ENCODE measurements at places on chromosomes 5 and 9.

DNA sequence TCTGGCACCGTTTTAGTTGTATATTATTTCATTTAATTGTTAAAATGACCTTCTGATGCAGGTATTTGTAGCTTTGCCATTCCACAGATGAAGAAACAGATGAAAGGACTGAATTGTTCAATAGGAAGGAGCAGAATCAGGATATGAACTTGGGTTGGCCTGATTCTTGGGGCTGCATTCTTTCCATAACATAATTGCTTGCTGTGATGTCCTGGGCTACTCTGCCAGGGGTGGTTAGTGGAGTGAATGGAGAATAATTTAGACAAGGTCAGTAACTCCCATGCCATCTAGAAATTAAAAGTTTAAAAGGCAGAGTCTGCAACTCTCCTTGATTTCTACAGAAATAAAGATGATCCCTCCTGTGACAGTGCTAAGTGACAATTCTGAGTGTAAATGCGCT, 15.9 kb downstream of the TLR4 start:
- DNase-seq, result no peak

DNA sequence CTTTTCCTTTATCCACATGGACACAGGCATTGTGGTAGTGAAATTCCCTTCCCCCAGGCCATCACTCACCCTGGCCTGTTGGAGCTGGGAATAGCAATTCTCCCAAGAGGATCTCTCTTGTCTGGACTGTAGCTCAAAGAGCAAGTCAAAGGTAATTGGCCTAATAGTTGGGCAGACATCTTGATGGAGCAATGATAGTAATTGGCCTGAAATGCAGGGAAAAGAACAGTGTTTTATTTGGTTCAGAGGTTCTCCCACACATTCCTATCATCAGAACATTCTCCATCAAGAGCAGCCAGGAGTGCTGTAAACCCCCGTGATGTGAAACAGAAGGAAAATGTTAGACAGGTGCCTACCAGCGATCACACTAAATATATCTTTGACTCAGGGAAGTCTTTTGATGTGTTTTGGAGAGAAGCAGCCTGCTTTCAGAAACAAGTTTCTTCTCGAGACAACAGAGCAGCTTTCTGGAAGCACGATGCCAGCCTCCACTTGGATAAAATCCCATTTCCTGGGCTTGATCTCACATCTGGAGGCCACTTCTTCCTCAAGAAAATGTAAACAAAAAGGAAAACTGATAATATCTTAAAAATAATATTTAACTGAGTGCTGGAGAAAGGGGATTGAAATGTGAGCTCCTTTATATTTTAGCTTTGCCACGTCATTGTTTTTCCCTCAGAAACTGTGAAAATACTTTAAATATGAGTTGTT, 198.1 kb upstream of the WWC1 start:
- DNase-seq, result no peak

DNA sequence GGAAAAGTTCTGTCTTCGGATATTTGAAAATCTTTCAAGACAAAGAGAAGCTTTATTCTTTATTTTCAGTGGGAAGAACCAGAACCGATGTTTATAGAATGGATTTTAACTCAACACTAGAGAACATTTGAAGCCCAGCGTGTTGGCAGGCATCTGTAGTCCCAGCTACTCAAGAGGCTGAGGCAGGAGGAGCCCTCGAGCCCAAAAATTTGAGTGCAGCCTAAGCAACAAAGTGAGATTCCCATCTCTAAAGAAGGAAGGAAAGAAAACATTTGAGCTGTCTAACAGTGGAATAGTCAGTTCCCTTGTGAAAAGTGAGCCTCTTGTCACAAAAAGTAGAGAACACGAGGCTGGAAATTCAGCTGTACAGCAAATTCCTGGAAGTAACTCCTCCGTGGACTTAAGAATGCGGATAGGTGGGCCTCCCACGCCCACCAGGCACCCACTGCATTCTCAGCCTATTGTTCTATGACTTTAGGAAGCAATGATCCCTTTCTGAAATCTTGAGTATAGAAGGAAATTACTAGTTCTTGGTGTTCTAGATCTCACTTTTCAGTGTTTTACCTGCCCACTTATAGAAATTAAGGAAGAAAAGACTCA, 2.3 kb upstream of the PTPDC1 start:
- DNase-seq, result no peak

GRCh38 chr5:103256178-103256577, 2.4 kb upstream of the MACIR start:
- no peak for DNase-seq

DNA sequence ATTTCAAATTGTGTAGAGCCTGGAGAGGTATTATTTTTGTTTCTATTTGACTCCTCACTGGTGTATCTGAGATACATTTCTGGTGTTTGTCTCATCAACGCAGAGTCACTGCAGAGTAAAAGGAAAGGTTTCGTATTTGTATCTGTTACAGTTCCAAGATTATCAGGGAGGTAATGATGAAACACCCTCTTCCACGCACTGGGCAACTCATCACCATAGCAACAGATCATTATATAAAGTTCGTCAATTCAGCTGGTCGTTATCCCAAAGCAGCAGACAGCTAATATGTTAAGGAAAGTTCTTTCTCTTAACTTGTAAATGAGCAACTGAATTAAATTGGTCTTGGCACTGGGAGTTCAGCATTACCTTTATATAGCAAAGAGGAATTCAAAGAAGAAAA, 513.5 kb downstream of the MTRR start:
- DNase-seq, result no peak

DNA sequence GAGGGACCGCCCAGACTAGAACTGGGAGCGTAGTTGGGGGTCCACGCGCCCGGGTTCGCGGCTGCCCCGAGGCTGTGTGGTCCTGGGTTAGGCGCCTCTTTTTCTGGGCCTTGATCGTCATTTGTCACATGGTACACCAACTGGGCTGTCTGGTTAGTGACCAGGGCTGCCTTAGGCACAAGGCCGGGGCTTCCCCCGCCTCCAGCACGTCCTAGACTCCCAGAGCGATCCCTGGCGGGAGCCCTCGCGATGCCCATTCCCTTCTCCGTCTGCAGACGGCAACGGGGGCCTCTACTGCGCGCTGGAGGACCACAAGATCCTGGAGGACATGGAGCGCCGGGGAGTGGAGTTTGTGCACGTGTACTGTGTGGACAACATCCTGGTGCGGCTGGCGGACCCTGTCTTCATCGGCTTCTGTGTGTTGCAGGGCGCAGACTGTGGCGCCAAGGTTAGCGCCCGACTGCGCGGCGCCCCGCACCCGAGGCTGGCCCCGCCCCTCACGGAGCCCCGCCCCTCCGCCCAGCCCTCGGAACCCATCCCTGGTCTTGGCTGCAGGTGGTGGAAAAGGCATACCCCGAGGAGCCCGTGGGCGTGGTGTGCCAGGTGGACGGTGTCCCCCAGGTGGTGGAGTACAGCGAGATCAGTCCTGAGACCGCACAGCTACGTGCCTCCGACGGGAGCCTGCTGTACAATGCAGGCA, 1.5 kb downstream of the UAP1L1 start:
- DNase-seq, result no peak

DNA sequence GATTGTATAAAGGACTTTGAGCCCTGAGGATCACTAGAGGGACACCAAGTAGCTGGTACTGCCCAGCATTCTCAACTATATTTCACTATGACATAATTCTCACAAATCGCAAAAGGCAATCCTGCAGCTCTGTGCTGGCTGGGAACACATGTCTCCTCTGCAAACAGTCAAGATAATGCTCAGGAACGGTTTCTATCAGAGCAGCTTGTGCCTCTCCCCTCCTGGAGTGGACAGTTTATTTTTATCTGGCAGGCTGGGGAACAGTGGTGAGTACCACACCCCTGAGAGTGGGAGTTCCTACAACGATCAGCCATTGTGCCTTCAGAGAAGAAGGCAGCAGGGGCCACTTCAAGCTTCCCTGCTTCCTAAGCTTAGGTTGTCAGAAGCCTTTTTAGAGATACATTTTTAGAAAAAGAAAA, 65.8 kb downstream of the ERAP1 start:
- no peak for DNase-seq

DNA sequence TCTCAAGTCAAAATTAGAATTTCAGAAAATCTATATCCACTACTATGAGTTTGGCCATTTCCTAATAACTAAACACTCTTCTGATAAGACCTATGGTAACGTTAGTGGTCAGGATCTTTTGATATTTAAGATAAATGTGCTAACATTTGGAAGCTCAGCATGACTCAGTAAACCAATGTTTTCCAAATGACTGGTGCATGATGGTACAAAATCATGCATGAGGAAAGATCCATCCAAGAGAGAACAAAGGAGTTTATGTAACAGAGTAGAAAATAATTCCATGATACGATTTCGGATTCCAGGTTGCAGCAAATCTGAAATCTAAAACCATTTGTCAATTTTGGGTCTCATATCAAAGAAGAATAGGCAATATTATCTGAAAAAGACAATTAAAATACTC, 279.2 kb downstream of the NSG2 start:
- DNase-seq, result no peak

DNA sequence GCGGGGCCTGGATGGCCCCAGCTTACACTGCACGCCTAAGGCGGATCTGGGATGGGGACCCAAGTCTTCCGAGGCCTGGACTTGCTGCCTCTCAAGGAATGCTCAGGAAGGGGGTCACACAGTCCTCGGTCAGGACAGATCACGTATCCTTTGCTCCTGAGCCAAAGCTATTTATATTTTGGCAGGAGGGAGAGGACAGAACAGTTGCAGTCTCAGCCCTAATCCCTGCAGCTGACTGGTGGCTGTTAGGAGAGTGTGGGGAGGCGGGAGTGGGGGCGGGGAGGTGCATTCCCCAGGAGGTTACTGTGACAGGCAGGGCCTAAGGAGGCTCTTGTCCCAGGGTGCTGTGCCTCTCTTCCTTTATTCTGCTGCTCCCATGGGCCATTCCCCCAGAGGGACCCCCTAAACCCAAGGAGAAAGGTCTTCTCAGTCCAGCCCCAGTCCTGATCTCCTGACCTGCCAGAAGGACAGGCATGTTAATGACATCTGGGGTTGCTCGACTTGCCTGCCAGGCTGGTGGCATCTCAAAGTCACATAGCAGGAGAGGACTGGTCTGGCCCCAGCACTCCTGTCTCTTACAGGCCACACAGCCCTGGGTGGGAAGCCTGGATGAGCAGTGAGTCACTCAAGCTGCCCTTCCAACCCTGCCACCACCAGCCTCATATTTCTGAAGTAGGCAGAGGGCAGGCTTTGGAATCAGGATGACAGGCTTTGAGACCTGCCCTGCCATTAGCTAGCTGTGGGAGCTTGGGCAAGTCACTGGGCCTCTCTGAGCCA, 51.9 kb downstream of the COL27A1 start:
- no peak for DNase-seq

GRCh38 chr5:176866707-176867310, 32.3 kb downstream of the HK3 start:
- no peak for DNase-seq

DNA sequence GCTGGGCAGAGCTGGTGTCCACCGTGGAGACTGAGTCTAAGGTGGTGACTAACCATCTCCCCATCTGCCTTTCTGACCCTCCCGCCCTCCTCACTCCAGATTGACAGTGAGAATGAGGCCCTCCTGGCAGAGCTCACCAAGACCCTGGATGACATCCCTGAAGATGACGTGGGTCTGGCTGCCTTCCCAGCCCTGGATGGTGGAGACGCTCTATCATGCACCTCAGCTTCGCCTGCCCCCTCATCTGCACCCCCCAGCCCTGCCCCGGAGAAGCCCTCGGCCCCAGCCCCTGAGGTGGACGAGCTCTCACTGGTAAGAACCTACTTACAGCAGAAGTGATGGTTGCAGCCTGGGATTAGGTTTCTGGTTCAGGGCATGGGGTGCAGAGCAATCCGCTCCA, 96.5 kb downstream of the PPARGC1B start:
- DNase-seq, result no peak

GRCh38 chr5:151570058-151570457, 21.1 kb downstream of the FAT2 start:
- DNase-seq, result no peak

DNA sequence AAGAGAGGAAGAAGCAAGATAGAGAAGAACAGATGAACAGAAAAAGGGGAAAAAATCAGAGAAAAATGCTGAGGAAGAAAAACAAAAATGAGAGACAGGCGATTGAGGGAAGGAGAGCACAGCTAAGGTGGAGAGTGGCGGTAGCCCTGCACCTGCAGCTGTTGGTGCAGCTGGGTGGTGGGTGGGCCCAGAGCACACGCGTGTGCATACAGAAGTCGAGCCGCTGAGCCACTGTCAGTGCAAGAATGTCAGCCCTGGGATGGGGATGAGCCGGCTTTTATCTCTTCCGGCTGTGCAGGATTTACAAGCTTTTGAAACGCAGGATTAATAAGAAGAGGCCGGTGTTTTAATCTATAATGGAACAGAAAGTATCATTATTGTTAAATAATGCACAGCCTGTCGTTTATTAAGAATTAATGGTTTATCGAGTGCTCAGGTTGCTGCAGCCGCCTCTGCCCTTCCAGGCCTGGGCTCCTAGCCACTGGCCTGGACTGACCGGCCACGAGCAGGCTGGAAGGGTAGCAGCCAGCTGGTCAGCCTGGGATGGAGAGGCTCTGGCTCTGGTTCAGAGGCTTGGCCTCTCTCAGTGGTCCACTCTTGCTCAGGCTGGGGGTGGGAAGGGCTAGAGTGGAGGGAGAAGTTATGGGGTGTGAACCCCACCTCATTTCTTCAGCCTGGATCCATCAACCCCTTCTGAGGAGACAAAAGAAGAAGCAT, 68.7 kb downstream of the PCDH1 start:
- DNase-seq, result no peak

DNA sequence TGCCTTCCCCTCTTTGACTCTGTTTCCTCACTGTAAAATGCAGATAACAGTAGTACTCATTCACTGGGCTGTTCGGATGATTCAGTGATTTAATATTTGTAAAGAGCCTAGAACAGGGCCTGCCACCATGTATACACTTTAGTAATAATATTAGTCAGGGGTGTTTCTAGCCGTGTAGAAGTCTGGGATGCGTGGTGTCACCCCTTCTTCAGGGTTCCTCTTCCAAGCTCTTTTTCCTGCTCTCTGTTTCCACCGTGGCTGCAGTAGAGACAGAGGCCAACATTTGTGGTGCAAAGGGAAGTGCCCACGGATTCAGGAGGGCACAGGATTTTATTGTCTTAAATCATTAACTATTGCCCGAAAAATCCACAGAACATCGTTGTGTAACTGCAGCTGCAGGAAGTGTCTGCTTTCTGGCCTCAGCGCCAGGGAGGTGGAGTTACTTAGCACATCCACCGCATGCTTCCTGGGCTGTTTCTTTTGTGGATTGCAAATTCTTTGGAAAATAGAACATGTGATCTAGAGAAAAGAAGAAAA, 61.7 kb downstream of the TRIO start:
- no peak for DNase-seq
